Lung microvascular endothelial cell (primary cell): ENCODE measurements at places on chromosomes 11 and 22.

DNA sequence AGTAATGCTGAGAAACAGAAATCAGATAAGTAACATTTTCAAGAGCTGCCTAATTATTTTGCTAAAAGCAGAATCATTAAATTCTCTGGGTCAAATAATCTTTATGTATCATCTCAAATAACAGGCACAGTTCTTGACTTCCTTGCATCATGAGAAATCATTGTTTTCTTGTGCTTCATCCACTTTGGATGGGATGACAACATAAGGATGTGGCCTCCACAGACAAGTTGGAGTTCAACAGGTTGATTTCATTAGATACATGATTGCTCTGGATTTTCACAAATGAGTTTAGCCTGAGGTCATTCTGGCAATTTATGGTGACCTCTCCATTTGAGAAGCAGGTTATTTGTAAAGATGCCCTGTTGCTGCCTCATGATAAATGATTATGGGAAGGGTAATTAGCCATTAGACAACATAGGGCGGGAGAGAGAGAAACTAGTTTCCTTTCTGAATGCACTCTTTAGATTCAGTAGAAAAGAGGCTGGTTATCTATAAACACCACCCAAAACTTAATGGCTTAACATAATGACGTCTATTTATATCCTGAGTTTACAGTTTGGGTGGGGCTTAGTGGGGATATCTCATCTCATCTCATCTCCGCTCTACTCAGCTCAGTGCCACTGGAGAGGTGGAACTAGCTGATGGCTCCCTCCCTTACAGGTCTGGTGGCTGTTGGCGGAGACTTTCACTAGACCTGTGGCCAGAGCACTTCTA is 35.0 kb upstream of the ADORA2A start:
- no peak for DNase-seq

DNA sequence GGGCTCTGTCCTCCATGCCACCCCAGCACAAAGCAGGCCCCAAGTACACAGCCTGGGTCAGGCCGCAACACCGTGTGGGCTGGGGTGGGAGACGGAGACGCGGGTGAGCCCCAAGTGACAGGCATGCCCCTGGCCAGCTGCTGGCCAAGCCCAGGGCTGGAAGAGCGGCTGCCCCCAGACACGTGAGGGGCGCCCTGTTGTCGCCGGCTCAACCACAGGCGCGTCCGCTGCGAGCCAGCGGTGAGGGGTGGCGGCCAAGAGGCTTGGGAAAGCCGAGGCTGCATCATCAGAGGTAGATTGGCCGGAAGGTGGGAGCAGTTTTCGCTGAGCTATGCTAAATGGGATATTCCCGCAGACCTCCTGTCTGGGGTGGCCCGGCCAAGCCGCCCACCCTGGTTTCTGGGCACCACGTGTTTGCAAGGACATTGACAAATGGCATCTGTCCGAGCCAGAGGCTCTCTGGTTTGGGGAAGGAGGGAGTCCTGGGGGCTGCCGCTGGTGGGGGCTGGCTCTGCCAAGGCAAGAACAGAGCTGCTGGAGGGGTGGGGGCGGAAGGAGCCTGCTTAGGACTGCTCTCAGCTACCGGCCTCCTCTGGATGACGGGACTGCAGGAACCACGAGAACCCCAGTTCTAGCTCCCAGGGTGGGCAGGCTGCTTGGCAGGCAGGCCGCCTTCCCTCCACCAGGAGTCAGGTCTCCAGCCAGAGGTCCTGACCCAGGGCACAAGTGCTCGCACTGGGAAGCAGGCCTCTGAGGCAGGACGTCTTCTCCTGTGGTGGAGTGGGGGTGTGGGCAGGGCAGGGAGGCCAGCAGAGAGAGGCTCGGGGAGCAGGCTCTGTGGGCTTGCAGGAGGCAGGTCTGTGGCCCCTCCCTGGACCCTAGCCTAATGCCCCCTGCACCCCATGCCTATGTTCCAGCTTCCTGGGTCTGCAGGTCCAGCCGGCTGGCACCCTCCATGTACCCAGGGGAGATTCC is 552 bp downstream of the PRR33 start:
- DNase-seq, result no peak

DNA sequence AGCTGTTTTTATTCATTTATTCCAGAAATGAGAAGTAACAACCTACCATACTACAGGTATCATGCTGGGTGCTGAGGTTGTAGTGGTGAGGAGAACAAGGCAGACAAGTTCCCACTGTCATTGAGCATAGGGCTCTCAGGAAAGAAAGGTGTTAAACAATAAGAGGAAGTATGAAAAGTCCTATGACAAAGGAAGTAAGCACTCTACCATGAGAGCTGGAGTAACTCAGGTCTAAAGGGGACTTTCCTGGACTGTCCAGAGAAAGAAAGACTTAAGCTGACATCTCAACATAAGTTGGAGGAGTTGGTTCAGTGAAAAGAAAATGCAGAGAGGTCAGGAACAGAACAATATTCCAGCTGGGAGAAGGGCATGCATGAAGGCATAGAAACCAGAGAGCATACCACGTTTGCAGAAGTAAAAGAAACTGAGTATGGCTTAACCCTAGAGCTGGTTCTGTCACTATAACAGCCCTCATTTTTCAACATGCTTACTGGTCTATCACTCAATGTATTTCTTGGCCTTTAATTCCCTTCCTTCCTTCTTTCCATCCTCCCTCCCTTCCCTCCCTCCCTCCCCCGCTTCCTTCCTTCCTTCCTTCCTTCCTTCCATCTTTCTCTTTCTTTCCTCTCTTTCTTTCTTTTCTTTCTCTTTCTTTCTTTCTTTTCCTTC is 137.8 kb upstream of the BDNF start:
- DNase-seq, result no peak

DNA sequence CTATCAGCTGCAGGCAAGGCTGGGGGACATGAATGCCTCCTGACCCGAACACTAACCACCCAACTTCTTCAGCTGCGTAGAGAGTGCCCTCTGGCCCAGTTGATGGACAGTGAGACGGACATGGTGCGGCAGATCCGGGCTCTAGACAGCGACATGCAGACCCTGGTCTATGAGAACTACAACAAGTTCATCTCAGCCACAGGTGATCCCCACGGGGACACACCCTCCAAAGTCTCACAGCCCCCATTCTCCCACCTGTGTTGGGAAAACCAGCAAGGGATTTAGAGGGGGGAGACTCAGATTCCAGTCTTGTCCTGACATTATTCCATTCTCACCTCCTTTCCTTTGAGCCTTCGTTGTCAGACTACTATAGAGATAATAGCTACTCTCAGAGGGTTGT is 912 bp downstream of the VPS51 start:
- no peak for DNase-seq

DNA sequence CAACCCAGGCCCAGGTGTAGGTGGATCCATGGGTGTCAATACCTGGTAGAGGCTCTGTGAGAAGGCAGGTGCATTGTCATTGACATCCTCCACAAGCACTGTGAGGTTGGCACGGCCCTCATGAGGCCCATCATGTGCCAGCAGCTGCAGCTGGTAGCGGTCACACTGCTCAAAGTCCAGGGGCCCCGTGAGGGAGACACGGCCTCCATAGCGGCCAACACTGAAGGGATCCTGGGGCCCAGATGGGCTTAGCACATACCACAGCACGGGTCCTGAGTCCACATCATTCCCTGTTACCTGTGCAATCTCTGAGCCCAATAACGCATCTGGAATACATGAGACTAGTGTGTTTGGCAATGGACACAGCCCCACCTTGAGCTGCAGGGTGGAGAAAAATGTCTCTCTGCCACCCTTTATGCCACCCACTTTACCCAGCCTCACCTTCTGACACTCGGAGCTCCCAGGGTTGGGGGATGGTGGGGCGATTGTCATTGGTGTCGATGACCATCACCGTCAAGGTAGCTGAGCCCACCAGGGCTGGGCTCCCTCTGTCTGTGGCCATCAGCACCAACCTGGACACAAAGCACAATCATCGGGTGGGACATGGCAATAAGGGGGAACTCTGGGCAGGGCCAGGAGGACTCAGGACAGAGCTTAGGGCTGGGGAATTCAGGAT is 6.1 kb upstream of the TPP1 start:
- DNase-seq, result no peak
